ENCODE measurements at places on chromosomes 4 and X. TPM values are rescaled to one million over a fixed set of nuclear protein-coding genes. Genes with fewer than 3 reads are reported as not detected.

GNL3L gene
- 55.1 TPM for total RNA-seq

PWWP3B gene
- not detected for total RNA-seq

BEX5 gene
- 1.4 TPM for total RNA-seq

SYTL5 gene
- total RNA-seq: not detected
